ENCODE measurements at places on chromosomes 6 and 20.

GRCh38 chr6:50986319-50986718 lies 167.6 kb downstream of the TFAP2B start:
- DNase-seq: no peak

DNA sequence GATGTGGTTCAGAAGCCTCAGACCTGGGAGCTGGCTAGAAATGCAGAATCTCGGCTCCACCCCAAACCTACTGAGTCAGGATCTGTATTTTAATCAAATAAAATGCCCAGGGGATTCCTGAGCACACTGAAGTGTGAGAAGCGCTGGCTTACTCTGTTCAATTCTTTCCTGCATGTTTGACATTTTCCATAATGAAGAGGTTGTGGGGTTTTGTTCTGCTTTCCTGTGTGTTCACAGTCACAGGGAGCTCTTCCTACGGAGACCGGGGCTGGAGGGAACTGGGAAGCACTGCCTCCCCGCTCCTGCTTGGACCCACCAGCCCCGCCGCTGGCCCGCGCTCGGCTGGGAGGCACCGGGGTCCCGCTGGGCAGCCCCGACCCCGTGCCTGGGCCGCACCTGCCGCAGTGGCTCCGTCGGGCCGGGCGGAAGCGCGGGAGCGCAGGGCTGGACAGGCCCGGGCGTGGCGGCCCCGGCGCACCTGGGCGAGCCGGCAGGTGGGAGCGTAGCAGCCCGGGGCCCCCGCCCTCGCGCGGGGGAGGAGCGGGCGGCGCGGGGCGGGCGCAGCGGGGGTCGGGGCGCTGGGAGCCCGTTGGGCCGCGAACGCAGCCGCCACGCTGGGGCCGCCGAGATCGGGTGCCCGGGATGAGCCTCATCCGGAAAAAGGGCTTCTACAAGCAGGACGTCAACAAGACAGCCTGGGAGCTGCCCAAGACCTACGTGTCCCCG lies at the start of gene MAPK13:
MAPK13 (plus strand) TSS at position 573 of the 726 bp plus-strand sequence; CDS start at position 643, 70 bp downstream.
- no peak for DNase-seq

DNA sequence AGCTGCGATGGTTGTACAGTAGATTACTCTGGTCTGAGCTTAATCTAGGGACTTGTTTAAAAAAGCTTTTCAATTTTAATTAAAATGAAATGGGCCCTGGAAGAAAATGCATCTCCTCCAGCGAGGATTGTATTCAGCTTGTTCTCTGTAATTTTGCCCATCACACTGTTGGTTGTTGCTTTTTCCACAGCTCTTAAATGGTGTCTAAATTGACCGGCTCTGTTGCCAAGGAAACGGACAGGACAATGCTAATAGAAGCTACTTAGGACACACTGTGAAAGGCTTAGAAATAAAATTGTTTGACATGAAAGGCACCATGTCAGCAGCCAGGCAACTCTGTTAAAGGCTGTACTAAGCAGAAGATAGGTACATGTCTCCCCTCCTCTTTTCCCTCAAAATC lies 116.7 kb upstream of the NRSN1 start:
- DNase-seq: no peak

- DNase-seq: no peak
Measured at GRCh38 chr20:8621001-8621400, 447.9 kb upstream of the PLCB4 start.

DNA sequence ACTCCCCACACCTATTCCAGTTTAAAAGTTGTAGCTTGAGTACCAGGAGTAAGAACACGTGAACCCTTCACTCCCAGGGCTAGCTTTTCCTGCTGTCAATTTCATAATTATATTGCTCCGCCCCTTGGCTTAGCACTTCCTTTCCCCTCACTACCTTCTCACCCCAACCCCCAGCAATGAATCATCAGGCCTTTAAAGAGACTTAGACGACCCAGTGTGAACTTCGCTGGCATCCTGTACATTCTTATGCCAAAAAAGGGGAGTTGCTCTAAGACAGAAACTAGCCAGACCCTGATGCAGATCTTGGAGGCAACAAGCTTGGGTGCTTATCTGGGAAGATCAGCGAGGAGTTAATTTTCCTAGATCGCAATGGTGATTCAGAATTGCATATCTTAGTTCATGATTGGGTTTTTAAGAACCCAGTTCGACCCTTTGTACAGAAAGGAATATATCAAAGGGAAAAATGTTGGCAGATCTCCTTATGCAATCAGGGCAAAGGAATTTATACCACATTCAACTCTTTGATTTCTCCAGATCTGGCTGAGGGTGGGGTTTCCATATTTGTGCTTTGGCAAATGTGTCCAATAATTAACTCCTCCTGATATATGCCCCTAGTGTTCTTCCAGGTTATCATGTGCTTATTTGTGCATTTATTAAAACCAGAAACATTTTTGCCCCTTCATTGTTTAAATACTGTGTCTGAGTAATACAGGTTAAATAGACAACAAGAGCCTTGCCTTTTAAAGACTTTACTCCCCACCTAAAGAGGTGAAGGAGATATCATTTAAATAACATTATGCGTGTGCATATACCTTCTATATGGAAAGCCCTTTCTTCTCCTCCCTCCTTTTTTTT lies 8.1 kb upstream of the ATXN1 start:
- peak; percentile 84 for DNase-seq

DNA sequence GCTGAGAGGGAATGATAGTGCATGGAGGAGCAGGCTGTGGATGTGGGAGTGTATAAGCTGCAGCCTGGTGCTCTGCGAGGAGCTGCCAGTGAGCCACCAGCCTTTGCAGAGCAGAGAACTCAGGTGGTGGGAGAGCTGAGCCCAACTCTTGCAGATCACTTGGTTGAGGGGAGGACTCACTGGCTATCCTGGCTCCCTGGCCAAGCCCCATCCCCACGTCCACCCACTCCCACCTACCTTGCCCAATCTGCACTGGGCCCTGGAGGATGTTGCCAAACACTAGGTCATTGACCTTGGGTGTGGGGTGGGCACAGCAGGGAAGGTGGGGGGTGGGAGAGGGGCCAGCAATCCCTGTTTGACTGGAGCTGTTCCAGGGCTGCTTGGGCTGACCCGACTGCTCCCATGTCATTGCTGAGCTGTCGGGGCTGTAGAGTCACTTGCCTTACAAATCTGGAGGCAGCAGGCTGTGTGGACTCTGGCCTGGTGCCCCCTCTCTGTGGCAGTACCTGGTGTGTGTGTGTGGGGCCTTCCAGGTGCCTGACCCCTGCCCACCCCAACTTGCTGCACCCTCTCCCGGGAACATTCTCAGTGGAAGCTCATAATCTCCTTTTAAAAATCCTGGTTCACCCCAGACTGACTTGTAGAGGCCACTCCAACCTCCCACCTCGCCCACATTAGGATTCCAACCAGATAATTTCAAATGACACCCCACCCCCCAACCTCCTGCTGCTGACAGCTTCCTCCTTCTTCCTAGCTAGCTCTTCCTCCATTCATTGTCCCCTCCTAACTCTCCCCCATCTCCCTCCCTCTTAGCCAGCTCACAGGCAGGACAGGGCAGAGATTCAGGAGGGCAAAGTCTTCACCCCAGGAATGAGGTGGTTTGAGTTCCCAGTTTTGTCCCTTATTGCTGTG lies 162.3 kb downstream of the MRPL14 start:
- DNase-seq: no peak

All from GF-D8 (cell line).